ENCODE measurements at places on chromosomes 5 and 9.

- H3K4me1 ChIP-seq = no peaks in the 10 kb centered on the region
- no peak overlapping the region for H3K27ac ChIP-seq
- H3K4me3 ChIP-seq = no peak overlapping the region
- DNase-seq = no peak
Measured at GRCh38 chr5:133685402-133686018, 73.2 kb upstream of the FSTL4 start.

- no peaks in the 10 kb centered on the region for H3K36me3 ChIP-seq
- no peak overlapping the region for H3K27ac ChIP-seq
- no peak for DNase-seq
- H3K27me3 ChIP-seq = peaks cover 17% of the 10 kb centered on the region
- H3K4me3 ChIP-seq = no peak overlapping the region
- no peaks in the 10 kb centered on the region for H3K4me1 ChIP-seq
Measured at GRCh38 chr5:2761921-2762488, 10.5 kb upstream of the IRX2 start.

GRCh38 chr9:69180670-69181069 lies 6.6 kb downstream of the TJP2 start:
- no peak overlapping the region for H3K4me3 ChIP-seq
- H3K36me3 ChIP-seq = peaks cover 9% of the 10 kb centered on the region
- peak overlapping the region; percentile 69 for H3K27ac ChIP-seq
- peaks cover 55% of the 10 kb centered on the region for H3K4me1 ChIP-seq
- peaks cover 4% of the 10 kb centered on the region for H3K27me3 ChIP-seq

DNA sequence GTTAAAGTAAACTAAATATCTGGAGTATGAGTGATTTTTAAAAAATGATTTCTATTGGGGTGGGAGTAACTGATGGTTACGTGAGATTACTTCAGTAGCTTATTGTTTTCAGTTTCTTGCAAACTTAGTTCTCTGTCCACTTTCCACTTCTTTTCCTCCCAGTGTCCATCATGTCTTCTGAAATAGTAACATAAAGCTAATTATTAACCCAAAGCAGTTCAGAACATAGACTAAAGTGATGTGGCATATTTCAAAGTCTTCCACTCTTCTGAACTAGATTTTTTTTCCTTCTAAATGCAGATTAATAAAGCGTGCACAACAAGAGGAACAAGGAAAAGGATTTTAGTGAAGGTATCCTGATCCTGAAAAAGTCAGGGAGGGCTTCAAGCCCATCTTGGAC lies 114.1 kb downstream of the MAN2A1 start:
- no peak overlapping the region for H3K27ac ChIP-seq
- no peak overlapping the region for H3K4me3 ChIP-seq
- DNase-seq = no peak
- H3K4me1 ChIP-seq = no peaks in the 10 kb centered on the region
- H3K36me3 ChIP-seq = peaks cover 29% of the 10 kb centered on the region

- no peak overlapping the region for H3K27ac ChIP-seq
- no peak for DNase-seq
- no peak overlapping the region for H3K4me3 ChIP-seq
- no peaks in the 10 kb centered on the region for H3K36me3 ChIP-seq
Measured at GRCh38 chr5:34464829-34465228, 191.3 kb upstream of the RAI14 start.

Measured in activated CD4-positive, alpha-beta T cell treated with anti-CD3 and anti-CD28 coated beads, Interleukin-2, amount 10 ng/mL, durations not matched to agents 7 days and 5 days (primary cell).